ENCODE measurements at places on chromosomes 16 and 17.

- DNase-seq, result no peak
These were observed 27.7 kb downstream of the TPSG1 start for GRCh38 chr16:1197237-1197866.

GRCh38 chr16:81618187-81618586 lies 160.9 kb upstream of the PLCG2 start:
- no peak for DNase-seq

GRCh38 chr17:80774643-80775281 lies 216.9 kb upstream of the CHMP6 start:
- no peak for DNase-seq

GRCh38 chr17:33435721-33436301 lies 142.7 kb upstream of the ASIC2 start:
- DNase-seq, result no peak

- DNase-seq, result no peak
These were observed 36.4 kb upstream of the MED13 start for GRCh38 chr17:62101515-62101914.

- no peak for DNase-seq
These were observed at the start of gene TNFRSF13B for GRCh38 chr17:16971458-16972338. TNFRSF13B (minus strand) TSS chr17:16972118; CDS start chr17:16972075, 43 bp downstream.
